ENCODE measurements at places on chromosomes 1 and 21. TPM values are rescaled to one million over a fixed set of nuclear protein-coding genes. Genes with fewer than 3 reads are reported as not detected.
A peak's percentile ranks its signal among the peaks of the same experiment; 100 is the strongest.

The UCK2 gene
- total RNA-seq = 42.3 TPM

DNA sequence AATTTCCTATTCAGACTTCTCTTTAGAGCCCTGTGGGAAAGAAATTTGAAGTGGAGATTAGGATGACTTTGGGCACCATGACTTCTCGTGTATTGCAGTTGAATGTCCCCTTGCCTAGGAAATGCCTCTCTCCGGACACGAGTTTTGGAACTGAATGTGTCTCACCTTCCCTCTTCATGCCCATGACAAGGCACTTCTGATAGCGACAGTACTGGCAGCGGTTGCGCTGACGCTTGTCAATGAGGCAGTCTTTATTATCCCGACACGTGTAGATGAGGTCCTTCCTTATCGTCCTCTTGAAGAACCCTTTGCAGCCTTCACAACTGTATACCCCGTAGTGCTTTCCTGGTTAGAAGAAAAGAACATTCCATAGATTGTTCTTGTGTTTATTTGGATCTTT lies 28.1 kb downstream of the RXRG start:
- no peak for DNase-seq
- no peaks in the 10 kb centered on the region for H3K4me1 ChIP-seq
- no peak overlapping the region for H3K27ac ChIP-seq

DNA sequence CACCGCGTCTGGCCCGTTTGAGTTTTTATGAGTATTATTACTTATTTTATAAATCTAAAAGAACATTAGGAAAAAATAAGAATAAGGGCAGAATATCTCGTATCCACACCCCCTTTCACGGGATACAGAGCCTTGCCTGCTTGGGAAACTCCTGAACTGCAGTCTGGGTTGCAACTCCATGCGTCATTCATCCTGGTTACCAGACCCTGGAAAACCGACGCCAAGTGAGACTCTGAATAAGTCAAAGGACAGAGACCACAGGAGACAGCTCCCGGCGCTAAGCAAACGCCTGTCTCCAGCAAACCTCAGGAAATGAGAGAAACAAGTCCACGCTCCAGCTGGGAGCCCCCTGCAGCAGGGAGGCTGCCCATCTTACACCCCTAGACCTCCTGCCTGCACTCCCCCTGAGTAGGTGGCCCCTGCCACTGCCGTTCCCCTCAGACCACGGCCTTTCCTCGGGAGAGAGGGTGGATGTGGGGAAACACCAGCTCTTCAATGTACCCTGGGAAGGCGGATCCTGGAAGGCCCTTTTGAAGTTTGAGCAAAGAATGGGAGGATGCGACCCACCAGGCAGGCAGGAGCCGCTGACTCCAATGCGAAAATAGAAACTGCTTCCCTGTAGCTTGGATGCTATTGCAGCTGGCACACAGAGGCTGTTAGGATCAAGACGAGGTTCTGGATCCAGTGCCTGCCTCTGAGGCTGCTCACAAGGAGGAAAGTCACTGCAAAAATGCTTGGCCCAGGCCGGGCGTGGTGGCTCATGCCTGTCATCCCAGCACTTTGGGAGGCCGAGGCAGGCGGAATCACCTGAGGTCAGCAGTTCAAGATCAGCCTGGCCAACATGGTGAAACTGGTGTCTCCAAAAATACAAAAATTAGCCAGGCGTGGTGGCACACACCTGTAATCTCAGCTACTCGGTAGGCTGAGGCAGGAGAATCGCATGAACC lies 37.7 kb upstream of the GPR157 start:
- peaks cover 36% of the 10 kb centered on the region for H3K4me1 ChIP-seq
- no peaks in the 10 kb centered on the region for H3K27me3 ChIP-seq
- DNase-seq = no peak
- no peaks in the 10 kb centered on the region for H3K36me3 ChIP-seq
- H3K27ac ChIP-seq = peak overlapping the region; percentile 95
- no peak overlapping the region for H3K4me3 ChIP-seq

GRCh38 chr21:8993284-8993942 lies 1528.0 kb upstream of the TPTE start:
- H3K4me3 ChIP-seq = no peak overlapping the region
- no peak for DNase-seq
- H3K27ac ChIP-seq = no peak overlapping the region
- no peaks in the 10 kb centered on the region for H3K27me3 ChIP-seq
- H3K4me1 ChIP-seq = no peaks in the 10 kb centered on the region

The SPRR1B gene
- 889 TPM for total RNA-seq

- no peaks in the 10 kb centered on the region for H3K27me3 ChIP-seq
- peaks cover 11% of the 10 kb centered on the region for H3K4me1 ChIP-seq
- H3K27ac ChIP-seq = peak overlapping the region; percentile 74
- no peak for DNase-seq
- H3K36me3 ChIP-seq = peaks cover 100% of the 10 kb centered on the region
Measured at GRCh38 chr1:17606826-17607440, 67.4 kb downstream of the ARHGEF10L start.

The TNFSF4 gene
- total RNA-seq = 0.09 TPM

DNA sequence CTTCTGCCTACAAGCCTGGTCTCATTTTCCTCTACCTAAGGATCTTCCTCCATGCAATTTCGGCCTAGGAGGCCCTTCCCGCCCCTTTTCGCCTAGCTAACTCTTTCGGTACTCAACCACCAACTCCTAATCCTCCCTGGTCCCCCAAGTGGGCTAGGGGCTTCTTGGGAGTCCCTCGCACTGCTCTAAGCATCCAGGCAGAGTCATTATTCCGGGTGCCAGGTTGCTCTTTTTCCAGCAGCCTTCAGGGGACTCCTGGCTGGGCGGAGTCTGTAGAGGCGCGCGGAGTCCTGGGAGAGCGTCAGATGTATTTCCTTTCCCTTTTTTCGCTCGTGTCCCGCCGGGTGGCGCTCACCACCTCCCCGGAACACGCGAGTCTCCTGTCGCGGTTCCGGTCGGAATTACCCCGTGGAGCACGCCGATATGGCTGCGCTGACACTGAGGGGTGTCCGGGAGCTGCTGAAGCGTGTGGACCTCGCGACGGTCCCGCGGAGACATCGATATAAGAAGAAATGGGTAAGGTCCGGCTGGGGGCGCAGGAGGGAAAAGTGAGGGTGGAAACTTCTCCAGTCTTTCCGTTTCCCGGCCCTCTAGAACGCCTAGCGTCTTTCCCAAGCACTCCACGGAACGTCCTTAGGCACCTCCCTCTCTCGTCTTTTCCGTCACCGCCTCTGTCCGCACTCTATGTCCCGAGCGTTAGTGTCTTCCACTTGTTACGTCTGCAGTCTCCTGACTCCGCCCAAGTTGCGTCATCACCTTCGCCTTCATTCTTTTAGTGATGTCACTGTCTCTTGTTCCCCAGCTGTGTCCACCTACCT lies at the start of gene NSUN4:
Gene NSUN4 (plus strand): TSS at position 404 of the 818 bp plus-strand sequence. CDS start 20 bp downstream, at position 424.
- peak within 1 kb of the TSS; percentile 70 for H3K4me3 ChIP-seq
- H3K27ac ChIP-seq = peak within 1 kb of the TSS; percentile 95
- H3K27me3 ChIP-seq = no peaks in the 10 kb centered on the region
- peaks cover 37% of the 10 kb centered on the region for H3K36me3 ChIP-seq

The PARS2 gene
- total RNA-seq = 5.7 TPM

The CFAP74 gene
- not detected for total RNA-seq

DNA sequence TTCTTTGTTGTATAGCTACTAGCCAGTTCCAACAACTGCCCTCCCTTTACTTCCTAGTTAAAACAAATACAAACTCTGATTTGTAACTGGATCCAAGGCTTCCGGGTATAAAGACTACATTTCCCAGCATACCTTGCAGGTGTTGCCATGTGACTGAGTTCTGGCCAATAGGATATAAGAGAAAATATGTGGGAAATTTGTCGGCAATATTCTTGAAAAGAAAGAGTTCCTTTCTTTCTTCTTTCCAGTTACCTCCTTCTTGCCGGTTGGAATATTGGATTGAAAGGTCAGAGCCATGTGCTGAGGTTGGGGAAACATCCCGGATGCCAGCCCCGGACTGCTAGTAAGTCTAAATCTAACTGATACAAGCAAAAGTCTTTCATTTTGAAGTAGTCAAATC lies 23.0 kb upstream of the ZBTB40 start:
- no peak overlapping the region for H3K4me3 ChIP-seq
- DNase-seq = no peak
- H3K27me3 ChIP-seq = no peaks in the 10 kb centered on the region
- H3K27ac ChIP-seq = no peak overlapping the region

The B3GALT2 gene
- 0.35 TPM for total RNA-seq

- peak overlapping the region; percentile 49 for H3K27ac ChIP-seq
- peaks cover 17% of the 10 kb centered on the region for H3K4me1 ChIP-seq
- no peaks in the 10 kb centered on the region for H3K27me3 ChIP-seq
- no peaks in the 10 kb centered on the region for H3K36me3 ChIP-seq
Measured at GRCh38 chr21:41634211-41634694, 126.3 kb upstream of the TMPRSS2 start.

DNA sequence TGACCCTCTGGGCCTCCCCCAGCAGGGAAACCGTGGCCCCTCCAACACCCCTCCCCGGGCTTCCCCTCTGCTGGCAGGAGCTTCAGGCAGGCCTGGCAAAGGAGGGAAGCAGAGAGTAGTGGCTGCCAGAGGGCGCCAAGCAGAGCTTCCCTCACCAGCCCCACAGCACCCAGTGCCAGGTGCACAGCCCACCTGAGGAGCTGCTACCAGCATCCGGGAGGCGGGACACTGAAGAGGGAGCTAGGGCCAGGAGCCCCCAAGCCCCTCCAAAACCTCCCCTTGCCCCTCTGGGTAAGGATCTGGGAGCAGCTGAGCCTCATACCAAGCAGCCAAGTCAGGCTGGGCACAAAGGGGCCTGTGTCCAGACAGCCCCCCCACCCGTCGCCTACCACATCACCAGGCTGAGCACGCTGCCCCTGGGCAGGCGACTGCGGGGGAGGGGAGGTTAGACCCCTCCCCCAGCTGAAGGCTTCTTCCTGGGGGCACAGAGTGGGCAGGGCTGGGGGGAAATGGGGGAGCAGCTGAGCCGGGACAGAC lies 19.6 kb downstream of the CCDC24 start:
- peaks cover 54% of the 10 kb centered on the region for H3K36me3 ChIP-seq
- peaks cover 55% of the 10 kb centered on the region for H3K4me1 ChIP-seq
- no peak for DNase-seq
- H3K4me3 ChIP-seq = no peak overlapping the region
- no peak overlapping the region for H3K27ac ChIP-seq
- no peaks in the 10 kb centered on the region for H3K27me3 ChIP-seq

- no peak overlapping the region for H3K4me3 ChIP-seq
- no peak for DNase-seq
- no peaks in the 10 kb centered on the region for H3K36me3 ChIP-seq
- peaks cover 29% of the 10 kb centered on the region for H3K4me1 ChIP-seq
Measured at GRCh38 chr1:91877574-91878208, 8.3 kb downstream of the TGFBR3 start.

The RHBG gene
- total RNA-seq = 1.6 TPM

DNA sequence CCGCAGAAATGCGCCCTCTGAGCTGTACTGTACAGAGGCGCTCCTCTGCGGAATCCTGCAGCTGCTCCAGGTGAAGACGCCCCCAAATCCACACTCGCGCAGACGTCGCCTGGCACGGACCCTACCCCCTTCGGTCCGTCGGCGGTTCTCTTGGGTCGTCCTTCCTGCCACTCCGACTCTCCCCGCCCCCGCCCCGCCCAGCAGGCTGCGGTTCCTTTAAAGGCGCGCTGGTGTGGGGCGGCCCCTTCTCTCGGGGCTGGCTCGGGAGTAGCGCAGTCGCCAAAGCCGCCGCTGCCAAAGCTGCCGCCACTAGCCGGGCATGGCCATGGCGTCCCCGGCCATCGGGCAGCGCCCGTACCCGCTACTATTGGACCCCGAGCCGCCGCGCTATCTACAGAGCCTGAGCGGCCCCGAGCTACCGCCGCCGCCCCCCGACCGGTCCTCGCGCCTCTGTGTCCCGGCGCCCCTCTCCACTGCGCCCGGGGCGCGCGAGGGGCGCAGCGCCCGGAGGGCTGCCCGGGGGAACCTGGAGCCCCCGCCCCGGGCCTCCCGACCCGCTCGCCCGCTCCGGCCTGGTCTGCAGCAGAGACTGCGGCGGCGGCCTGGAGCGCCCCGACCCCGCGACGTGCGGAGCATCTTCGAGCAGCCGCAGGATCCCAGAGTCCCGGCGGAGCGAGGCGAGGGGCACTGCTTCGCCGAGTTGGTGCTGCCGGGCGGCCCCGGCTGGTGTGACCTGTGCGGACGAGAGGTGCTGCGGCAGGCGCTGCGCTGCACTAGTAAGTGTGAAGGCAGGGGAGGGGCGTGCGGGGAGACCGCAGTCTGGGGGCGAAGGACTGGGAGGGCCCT lies at the start of gene RASSF5:
Gene RASSF5 (plus strand): TSS at position 248 of the 846 bp plus-strand sequence. CDS start 72 bp downstream, at position 320.
- no peaks in the 10 kb centered on the region for H3K27me3 ChIP-seq
- peak within 1 kb of the TSS; percentile 96 for H3K4me3 ChIP-seq
- H3K4me1 ChIP-seq = peaks cover 98% of the 10 kb centered on the region
- H3K27ac ChIP-seq = peak within 1 kb of the TSS; percentile 92
- no peaks in the 10 kb centered on the region for H3K36me3 ChIP-seq
- DNase-seq = peak; percentile 35

The CNR2 gene
- total RNA-seq = not detected
